Stimulated activated naive CD4-positive, alpha-beta T cell treated with Interleukin-2 at 50 U/mL for 16 hours (primary cell): ENCODE measurements at places on chromosomes 4 and X.
A peak's percentile ranks its signal among the peaks of the same experiment; 100 is the strongest.

DNA sequence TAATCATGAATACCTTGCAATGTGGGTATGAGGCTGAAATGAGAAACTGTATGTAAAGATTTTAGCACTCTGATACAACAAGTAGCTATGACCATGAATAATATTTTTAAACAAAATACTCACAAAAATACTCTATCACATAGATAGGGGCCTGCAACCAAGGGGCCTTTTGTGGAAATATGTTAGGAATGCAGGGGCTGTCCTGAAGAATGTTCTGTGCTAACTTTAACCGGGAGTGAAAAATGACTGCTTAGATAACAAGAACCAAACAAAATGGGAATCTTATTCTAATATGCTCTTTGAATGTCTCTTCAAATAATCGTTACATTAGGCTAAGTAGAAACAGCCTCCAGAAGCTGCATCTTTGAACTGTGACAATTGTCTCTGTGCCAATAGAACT, 37.9 kb upstream of the GYPA start:
- no peak for DNase-seq

GRCh38 chrX:135086197-135086854, 34.0 kb downstream of the ETDB start:
- DNase-seq, result peak; percentile 7

DNA sequence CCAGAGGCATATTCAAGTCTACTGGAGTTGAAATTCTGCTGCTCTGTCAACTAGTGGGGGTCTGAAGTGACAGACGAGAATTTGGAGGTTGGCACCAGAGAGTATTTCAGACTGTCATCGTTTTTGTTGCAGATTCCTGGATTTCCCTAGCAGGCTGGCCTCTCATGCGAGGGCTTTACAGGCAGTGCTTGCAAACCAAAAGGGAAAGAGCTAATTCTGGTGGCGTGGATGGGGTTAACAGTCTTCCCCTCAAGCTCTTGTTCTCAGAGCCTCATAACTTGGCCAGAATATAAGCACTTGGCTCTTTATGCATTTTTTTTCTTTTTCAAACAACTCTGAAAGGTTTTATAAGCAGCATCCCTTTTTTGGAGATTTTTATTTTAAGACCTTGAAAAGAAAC, at the start of gene SPARCL1:
Gene SPARCL1, minus strand, starts transcription at position 190 of the 400 bp plus-strand sequence. CDS start 29,802 bp downstream, outside the sequence.
- no peak for DNase-seq

GRCh38 chr4:18815779-18816173, 794.2 kb upstream of the LCORL start:
- no peak for DNase-seq

DNA sequence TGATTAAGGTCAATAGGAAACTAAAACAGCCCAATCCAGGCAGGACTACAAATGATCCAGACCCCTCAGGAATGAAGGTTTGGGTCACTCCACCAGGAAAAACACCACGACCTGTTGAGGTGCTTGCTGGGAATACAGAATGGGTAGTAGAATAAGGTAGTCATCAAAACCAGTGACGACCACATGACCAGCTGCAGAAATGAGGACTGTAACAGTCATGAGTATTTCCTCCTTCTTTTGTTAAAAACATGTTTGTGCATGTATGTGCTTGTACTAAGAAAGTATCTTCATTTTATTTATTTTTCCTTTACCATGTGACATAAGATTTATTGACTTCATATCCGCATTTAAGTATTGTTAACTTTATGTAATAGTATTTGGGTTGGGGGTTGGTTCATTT, 603.5 kb upstream of the NR3C2 start:
- DNase-seq, result no peak

GRCh38 chrX:18871161-18871890, 112.6 kb downstream of the PHKA2 start:
- DNase-seq, result no peak

DNA sequence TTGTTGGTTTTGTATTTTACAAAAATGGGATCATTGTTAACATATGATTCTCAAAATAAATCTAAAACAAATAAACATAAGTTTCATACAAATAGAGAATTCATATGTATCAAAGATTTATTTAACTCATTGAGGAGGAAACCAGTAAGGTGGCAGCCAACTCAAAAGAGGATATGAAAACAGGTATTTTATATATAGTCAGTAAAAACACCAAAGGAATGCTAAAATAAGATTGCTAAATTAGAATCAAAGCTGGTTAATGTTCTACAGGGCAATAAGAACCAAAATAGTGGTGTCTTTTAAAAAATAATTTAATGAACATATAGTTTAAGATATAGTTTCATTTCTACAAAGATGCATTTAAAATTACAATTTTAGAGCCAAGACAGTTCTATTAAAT, 23.1 kb downstream of the XKRX start:
- DNase-seq, result no peak

DNA sequence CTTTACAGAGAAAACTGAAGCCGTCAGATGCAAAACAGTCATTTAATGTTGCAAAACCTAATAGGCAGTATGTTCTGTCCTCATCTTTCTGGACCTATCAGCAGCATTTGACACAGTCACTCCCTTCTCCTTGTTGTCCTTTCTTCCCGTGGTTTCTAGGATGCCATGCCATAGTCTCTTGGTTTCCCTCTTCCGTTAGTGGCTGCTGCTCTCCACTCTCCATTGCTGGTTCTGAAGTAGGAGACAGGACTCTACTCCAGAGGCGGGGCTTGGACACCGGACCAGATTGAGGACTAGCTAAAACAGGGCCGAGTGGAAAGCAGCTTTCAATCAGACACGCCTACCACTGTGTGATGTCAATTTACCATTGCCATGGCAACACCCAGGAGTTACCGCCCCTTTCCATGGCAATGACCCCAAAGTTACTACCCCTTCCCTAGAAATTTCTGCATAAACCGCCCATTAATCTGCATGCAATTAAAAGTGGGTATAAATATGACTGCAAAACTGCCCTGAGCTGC, 88.8 kb upstream of the CCDC160 start:
- no peak for DNase-seq

GRCh38 chr4:122930862-122931261, 8.5 kb upstream of the NUDT6 start:
- no peak for DNase-seq
